ENCODE measurements at places on chromosomes 5 and 9.

- DNase-seq, result no peak
Measured at GRCh38 chr5:94025788-94026473, 284.5 kb upstream of the POU5F2 start.

- no peak for DNase-seq
Measured at GRCh38 chr9:22855980-22856379, 409.4 kb downstream of the DMRTA1 start.

DNA sequence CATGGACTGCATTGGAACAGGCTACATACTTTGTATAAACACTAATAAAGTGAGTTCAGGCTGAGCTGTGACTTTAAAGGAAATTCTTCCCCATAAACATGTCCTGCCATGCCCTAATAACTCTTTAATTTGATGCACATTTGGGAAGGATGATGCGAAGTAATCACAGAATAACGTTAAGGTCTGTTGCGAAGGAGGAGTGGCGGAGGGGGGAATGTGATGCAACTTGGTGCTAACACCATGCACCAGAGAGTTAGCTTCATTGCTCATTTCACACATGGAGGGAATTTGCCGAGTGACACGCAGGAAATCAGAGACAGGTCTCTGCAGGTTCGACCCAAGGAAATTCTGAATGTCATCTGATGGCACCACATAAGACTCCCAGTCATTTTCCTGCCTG lies 32.9 kb downstream of the SLIT3 start:
- no peak for DNase-seq

- DNase-seq, result no peak
Measured at GRCh38 chr9:116298878-116299391, 145.3 kb downstream of the PAPPA start.

DNA sequence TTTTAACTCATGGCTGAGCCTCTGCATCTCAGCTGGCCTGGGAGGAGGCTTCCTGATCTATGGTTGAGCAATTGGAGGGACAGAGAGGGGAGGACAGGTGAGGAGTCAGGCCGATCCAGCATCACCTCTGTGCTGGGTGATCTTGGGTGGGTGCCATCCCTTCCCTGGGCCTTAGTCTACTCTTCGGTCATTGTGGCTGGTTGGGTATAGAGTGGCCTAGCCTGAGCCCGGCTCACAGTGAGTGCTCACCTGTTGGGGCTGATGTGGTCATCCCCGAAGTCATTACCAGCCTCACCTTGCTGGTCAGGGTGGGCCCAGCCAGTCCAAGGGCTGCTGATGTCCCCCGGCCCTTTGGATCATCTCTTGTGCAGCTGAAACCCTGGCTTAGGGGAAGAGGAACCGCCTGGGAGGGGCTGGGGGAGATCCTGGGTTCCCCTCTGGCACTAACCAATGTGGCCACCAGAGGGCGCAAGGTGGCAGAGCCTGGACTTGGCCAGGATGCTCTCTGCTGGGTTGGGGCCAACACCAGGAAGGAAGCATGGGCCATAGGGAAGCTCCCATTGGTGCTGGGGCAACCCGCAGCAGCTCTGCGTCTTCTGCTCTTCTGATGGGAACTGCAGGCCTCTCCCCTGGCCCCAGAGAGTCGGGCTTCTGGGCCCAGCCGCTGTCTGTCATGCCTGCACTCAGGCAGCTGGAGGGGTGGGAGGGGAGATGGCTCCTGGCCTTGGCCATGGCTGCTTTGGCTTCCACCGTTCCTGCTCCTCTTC lies 17.3 kb upstream of the ODF2 start:
- DNase-seq, result peak; percentile 78

- no peak for DNase-seq
Measured at GRCh38 chr9:16406526-16407225, 463.8 kb downstream of the BNC2 start.

DNA sequence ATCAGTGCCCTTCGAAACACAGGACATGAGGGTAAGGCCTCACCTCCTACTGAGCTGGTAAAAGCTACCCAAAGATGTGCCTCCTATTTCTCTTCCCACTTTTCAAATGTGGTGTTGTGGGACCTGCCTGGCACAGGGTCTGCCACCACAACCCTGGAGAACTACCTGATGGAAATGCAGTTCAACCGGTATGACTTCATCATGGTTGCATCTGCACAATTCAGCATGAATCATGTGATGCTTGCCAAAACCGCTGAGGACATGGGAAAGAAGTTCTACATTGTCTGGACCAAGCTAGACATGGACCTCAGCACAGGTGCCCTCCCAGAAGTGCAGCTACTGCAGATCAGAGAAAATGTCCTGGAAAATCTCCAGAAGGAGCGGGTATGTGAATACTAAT lies 1.9 kb downstream of the IRGM start:
- DNase-seq, result no peak

DNA sequence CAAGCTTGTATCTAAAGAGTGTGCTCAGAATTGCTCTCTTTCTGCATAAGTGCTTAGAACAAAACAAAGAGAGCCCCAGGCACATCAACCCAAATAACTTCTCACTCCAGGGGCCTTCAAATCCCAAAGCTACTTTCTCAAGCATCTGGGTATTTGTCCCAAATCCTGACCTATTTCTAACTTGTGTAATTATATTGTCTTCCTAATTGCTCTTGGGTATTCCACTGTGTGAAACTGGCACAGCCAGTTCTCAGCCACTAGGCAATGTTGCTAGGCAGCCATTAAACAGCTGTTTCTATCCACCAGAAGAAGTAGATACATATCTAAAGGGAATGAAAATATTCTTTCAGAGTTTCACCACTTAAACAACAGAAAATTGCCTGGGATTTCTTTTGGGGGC lies 198.8 kb downstream of the PRELID2 start:
- no peak for DNase-seq

- DNase-seq, result no peak
Measured at GRCh38 chr9:86731511-86732063, 215.7 kb downstream of the GAS1 start.

DNA sequence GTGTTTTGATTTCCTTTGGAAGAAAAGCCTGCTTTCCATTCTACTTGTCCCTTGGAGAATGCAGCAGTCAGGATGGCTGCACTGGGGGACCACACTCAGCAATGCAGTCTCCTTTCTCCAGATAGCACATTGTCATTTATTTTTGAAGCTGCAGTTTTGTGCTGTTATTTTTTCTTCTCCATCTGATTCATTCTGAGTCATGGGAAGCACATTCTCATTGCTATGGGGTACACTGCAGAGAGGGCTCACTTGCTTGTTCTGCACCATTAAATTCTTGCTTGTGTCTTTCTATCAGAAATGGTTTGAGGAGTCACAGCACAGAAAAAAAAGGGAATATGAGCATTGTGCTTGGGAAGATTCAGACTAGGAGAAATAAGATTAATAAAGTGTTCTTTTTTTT lies 39.7 kb upstream of the POC5 start:
- DNase-seq, result no peak

DNA sequence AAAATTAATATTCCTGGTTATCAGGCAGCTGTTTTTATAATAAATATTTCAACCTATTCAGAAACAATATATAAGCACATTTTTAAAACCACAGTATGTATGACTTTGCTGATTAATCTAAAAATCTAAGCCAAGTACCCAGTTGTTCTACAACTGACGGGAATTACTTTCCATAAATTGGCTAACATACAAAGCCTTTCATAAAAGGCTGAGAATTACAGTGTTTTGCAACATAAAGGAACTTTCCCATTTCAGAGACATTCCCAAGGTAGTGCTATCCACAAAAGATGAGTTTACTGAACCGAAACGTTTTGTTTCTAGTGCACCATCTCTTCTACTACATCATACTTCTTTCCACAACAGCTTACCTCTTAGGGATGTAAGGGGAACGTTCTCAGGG lies 7.2 kb downstream of the RNF145 start:
- DNase-seq, result no peak

- no peak for DNase-seq
Measured at GRCh38 chr5:143707806-143708205, 104.2 kb upstream of the HMHB1 start.

GRCh38 chr5:125228363-125229070 lies 482.1 kb upstream of the ZNF608 start:
- DNase-seq, result no peak

DNA sequence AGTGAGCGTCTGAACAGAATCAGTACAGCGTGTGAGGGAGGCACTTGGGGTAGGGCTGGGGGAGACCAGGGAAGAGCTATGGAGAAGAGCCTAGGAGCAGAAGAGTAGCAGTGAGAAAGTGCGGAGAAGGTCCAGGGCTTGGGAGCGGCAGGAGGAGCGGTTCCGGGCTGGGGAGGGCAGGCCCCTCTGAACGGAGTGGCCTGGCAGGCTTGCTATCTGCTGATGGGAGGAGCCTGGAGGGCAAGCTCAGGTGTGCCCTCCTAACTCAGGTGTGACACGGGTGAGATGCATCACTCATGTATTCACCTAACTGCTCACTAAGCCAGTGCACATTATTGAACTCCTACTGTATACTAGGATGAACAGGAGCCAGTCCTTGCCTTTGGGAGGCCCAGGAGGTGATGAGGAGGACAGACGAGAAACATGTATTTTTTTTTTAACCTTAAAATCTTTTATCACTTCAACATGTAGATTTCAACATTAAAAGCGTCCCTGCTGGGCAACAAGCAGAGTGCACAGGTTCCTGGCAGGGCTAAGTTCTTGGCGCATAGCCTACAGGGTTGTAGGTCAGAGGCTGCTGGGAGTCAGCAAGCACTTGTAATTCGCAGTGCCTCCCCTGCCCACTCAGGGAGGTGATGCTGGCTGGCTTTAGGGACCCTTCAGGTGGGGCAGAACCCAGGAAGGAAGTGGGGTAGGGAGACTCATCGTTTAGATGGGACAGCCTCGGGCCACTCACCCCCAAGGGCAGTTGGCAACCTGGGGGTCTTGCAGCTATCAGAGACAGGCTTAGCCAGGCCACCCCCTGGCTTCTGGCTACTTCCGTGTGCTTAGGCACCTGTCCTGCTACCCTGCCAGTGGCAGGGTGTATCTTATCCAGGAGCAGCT lies 55.5 kb downstream of the TMOD1 start:
- DNase-seq, result no peak

DNA sequence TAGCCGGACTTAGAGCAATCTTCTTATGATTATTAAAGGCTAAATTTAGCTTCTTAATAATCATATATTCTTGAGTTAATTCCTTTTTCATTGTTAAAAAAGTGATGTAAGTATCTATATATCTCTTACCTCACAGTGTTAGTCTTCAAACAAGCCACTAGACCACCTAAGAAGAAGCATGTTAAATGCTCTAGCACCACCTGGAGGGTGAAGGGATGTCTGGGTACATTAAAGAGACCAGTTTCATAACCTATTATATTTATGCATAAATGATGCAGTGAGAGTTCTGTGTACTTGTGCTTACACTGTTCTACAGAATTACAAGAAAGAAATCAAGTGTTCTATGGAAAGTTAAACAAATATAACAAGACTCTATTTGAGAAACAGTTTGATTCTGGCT lies 55.9 kb upstream of the SLCO6A1 start:
- peak; percentile 11 for DNase-seq

DNA sequence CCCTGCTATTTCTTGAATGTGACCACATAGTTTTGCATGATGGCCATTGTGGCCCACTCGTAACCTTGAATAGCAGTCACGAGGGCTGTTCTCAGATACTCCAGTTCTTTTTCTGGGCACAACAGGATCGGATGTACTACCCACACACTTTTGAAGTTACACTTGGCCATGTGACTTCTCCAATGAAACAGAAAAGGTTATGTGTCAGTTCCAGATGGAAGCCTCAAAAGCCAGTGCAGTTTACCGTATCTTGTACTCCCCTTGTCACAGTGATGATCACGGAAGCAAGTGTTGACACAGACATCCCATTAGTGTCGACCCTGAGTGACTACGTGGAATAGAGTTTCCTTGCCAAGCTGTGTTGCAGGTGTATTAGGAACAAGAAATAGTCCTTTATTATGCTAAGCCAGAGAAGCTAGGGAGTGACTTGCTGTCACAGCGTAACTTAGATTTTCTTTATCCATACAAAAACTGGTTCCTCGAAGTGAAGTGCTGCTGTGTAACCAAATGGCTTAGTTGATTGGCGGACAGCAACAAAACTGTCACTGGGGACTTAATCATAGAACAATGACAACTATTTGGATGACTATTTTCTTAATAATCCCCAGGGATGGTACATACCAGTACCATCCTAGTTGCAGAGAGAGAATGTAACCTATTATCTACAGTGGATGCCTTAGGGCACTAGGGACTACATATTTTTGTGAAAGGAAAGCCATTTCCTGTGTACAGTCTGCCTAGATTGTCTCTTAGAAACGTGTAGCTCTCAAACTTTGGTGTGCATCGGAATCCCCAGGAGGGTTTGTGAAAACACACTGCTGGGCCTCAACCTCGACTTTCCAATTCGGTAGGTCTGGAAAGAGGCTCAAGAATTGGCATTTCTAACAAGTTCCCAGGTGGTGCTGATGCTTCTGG lies 90.1 kb upstream of the DMRT1 start:
- DNase-seq, result no peak

- no peak for DNase-seq
Measured at GRCh38 chr9:107942291-107942690, 452.7 kb upstream of the KLF4 start.

DNA sequence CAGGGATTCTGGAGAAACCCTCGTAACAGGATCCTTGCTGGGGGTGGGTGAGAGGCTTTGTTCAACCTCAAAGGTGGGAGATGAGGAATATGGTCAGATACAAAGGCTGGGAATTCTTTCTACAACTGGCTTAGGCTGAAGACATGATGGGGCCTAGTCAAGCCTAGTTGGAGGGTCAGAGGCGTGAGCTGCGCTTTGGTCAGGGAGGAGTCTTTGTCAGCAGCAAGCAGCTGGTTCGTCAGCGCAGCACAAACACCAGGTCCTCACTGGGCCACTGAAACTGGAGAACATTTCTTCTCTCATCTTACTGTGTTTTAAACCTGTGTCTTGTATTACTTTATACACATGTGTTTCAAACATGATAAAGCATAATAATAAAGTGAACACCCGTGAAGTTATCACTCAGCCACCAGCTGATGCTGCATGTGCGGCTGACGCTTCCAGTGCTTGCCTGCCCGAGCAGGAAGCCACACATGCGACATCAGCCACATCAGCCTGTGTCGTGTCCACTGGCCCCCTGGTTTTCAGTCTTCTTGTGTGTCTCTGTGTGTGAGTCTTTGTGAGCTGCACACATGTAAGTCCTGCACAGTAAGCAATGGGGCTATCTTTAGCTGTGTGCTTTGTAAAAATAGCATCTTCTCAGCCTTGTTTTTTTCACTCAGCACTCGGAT lies 81.5 kb downstream of the WNK2 start:
- no peak for DNase-seq

GRCh38 chr9:82331079-82331478 lies 342.5 kb downstream of the SPATA31D1 start:
- DNase-seq, result no peak

GRCh38 chr5:135568923-135569360 lies 9.8 kb downstream of the CXCL14 start:
- no peak for DNase-seq

- peak; percentile 51 for DNase-seq
Measured at GRCh38 chr9:116074658-116075057, 78.9 kb upstream of the PAPPA start.

DNA sequence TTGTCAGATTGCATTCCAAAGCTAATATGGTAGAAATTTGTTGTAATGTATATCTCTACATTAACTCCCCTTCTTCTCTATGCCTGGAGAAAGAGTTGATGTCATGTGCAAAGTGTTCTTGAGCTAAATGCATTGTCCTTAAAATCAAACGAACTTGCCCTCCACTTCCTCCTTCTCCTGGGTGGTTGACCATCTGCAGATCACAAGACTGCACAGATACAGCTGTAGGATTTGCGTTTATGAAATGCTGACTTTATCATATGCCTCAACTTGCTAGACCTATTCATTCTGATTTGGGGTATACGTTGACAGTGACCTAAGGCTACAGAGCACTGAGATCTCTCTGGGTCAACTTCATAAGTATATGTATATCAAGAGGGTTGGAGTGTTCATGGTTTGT lies 8.3 kb downstream of the TRIM32 start:
- no peak for DNase-seq

- no peak for DNase-seq
Measured at GRCh38 chr5:88108490-88109279, 160.0 kb downstream of the TMEM161B start.
